Brain microvascular endothelial cell (primary cell): ENCODE measurements at places on chromosomes 1 and 21.

DNA sequence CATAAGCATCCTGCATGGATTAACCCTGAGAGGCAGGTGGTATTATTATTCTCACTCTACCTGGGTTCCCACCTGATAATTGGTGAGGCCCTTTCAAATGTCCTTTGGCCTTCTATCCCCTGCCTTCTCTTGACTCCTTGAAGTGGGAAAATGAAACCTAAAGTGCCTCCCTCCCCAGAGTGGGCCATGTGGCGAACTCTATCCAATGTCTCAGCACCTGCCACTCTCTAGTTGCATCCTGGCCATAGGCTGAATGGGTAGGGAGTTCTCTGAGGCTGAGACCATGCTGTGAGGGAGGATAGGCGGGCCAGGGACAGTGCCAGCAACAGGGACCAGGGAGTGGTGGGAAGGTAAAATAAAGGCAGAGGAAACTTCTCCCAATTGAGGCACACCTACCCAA is 35.3 kb downstream of the ELF3 start:
- no peak for DNase-seq

DNA sequence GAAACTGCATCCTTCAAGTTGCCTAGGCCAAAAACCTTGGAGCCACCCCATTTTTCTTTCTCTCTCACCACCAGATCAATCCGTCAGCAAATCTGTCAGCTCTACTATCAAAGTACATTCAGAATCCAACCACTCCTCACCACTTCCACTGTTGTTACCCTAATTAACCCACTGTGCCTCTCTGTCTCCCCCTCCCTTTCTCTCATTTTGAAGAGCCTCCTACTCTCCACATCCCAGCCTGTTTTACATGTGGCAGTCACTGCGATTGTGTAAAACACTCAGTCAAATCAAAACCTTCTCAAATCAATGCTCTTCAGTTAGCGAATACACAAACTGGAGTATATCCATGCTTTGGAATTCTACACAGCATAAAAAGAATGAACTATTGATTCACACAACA is 33.1 kb downstream of the ZNF684 start:
- DNase-seq = no peak

DNA sequence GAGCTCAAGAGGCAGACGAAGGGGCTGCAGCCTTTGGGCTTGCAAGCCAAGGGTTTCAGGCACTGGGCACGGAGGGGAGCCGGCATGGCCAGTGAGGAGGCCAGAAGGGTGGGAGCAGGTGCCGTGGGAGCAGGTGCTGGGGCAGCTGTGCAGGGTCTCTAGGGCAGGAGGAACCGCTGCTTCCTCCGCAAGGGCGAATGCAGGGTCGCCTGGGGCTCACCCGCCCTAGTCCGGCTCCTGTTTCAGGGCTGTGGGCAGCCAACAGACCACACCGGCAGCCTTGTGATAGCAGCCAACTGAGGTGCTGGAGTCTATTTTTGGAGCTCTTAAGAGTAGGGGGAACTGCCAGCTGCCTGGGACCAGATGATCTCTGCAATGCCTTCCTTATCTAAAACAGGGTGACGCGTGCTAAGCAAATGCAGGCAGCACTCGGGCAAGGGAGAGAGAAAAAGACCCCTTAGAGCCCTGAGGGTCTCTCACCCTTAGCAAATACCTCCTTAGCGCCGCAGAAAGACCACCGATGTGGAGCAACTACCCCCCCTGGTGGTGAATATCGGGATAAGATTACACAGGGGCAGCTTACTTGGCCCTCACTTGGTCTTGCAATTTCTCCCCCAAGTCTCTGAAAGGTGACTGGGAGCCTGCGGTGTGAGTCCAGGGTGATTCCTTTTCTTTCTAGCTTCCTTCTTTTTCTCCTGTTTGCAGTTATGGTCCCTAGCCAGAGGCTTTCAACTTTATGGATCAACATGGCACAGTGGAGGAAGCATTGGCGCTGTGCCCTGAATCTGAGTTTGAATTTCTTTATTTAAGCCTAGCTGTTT is 20.7 kb upstream of the MAPKAPK2 start:
- peak; percentile 44 for DNase-seq

- peak; percentile 36 for DNase-seq
These were observed 13.9 kb downstream of the NT5C1A start for GRCh38 chr1:39657923-39658485.

DNA sequence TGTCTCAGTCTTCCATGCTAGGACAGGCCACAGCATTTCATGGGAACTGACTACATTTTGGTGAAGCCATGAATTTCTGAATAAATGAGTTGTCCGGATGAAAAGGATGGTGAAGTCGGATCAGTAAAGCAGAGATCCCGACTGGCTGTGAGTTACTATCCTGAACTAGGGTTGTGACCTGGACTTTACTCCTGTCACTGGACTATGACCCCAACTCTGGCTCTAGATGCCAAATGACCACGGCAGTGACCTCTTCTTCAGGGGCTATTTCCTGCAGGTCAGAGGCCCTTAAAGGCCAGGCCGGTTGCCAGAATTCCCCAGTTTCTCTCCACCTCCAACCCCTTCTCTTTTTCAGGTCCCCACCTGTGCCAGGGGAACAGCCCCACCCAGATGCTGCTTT is 1.7 kb upstream of the NECTIN4 start:
- DNase-seq = no peak

GRCh38 chr1:31413405-31414001 is 490 bp downstream of the SERINC2 start:
- DNase-seq = peak; percentile 10

- no peak for DNase-seq
These were observed 6.6 kb downstream of the CSF1 start for GRCh38 chr1:109917051-109917767.

- no peak for DNase-seq
These were observed 184.4 kb downstream of the COQ8A start for GRCh38 chr1:227124473-227124872.

DNA sequence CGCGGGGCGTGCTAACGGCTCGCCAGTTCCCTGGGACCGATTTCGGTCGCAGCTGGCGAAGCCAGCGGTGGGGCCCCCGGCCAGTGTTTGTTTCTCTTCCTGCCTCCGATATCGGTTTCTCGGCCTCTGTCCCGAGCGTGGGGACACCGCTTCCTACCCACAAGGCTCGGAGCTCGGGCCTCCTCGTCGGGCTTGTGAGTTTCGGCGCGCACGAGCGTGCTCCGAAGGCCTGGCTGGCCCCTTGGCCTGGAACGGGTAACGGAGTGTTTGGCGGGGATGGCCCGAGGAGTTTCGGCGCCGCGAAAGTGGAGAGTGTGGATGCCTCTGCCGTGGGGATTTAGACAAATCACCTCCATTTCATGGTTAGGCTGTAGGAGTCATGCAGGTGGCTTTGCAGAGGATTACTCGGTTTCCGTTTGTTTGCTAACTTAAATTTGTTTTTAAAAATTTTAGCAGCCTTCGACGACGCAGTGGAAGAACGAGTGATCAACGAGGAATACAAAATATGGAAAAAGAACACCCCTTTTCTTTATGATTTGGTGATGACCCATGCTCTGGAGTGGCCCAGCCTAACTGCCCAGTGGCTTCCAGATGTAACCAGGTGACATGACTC is 559 bp downstream of the RBBP4 start:
- no peak for DNase-seq

DNA sequence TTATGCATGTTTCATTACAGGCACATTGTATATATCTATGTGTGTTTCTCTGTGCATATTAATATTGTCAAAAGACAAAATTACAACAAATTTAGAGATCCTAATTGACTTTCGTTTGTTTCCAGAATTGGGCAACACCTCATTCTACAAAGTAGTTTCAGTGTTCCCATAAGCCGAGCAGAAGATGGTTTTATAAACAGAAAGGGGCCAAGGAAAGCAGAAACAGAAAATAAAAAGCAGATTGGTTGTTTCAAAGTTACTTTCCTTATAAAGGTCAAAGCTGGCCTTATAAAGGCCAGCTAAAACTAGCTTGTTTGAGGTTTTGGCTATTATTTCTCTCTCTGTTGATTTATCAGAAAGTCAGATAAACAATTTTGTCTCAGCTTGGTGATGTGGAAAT is 116.2 kb upstream of the FGGY start:
- no peak for DNase-seq

- no peak for DNase-seq
These were observed 47.2 kb upstream of the PAX7 start for GRCh38 chr1:18583326-18583941.

- no peak for DNase-seq
These were observed 8.9 kb upstream of the CD55 start for GRCh38 chr1:207312604-207312920.

GRCh38 chr1:182473556-182473955 is 23.6 kb downstream of the RGSL1 start:
- no peak for DNase-seq

- peak; percentile 38 for DNase-seq
These were observed 23.6 kb upstream of the PKP1 start for GRCh38 chr1:201259476-201260235.

GRCh38 chr1:150560576-150561253 is 11.5 kb downstream of the ADAMTSL4 start:
- DNase-seq = peak; percentile 74

DNA sequence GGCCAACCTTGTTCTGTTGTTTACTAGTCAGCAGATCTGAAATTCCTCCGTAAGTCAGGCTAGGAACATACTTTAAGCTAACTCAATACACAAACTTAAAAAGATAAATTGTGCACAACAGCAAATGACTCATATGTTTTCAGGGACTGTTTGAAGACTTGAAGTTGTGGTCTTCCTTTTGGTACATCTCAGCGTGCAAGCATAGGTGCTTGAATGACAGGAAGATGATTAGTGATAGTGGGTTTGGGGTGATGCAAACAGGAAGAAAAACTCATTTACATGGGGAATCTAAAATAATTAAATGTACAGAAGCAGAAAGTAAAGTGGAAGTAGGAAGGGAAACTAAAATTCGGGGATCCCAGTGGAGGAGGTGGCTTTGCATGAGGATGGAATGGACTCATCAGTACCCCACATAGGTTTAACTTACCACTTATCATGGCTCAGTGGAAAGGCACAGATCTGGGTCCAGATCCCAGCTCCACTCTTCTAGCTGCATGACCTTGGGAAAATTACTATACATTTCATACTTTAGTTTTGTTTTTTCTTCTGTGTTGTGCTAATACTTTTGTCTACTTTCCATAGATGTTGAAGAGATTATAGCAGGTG is 122.3 kb downstream of the XCL2 start:
- no peak for DNase-seq

DNA sequence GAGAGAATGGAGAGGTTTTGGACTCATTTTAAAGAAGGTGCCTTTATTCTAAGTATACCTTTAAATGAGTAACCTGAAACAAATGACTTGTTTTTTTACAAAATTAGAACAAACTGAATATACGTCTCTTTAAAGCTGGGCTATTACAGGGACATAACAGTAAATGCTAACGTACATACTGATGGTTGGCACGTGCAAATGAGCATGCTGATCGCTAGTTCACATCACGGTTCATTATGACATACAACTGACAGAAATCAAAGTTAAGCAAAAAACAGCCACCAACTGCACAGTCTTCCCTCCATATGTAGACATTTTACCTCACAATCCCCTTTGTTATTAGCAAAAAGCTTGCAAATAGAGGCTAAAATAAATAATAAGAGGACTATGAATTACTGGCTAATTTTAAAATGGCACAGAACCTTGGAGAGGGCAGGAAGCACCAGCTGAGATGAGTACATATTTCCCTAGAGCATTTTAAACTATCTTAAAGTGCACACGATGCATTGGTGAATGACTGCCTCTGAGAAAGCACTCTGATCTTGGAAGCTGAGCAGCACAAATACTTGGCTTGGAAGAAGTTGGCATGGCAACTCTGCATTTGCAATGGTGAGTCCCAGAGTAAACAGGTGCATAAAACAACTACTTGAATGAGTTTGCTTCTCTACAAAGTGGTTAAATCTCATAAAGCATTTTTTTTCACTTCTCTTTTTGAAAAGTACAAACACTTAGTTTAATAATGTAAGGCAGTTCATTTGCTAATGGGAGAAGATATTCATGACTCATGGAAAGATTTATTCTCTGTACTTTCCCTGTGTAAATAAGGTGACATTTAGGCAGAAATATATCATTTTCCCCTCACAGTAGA is 204.7 kb downstream of the LHX8 start:
- no peak for DNase-seq

DNA sequence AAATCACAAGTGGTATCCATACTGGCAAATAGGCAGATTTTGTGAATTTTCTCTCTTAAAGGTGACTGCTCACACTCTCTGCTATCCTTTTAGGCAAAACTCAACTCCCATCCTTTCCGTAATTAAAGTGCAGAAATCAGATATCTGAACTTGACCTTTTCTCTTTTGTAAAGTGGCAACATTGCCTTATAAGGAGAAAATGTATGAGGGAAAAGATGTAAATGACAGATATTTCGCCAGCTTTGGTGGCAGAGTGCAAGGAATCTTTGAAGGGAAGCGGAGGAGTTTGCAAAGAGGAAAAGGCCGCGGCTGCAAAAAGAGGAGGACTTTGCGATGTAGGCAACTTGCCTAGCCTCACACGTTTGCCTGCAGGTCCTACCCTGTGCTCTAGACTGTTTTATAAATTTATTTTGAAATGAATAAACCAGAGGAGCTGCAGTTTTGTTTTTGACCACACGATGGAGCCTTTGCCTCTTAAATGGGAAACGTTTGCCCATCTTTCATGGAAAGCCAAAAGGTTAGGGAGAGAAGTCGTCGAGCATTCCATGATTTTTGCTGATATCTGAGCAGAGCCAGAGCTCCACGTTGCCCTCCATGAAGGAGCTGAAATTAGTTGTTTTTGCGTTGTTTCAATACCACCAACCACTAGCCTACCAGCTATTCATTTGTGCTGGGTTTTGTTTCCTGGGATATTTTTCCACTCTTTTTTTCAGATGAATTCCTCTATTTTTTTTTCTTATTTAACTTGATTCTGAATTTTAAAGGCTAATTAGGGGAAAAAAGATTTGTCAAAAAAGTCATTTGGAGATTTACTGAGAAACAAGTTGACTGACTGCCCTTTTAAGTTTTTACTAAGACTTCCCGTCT is 242.3 kb downstream of the LMX1A start:
- DNase-seq = peak; percentile 52

DNA sequence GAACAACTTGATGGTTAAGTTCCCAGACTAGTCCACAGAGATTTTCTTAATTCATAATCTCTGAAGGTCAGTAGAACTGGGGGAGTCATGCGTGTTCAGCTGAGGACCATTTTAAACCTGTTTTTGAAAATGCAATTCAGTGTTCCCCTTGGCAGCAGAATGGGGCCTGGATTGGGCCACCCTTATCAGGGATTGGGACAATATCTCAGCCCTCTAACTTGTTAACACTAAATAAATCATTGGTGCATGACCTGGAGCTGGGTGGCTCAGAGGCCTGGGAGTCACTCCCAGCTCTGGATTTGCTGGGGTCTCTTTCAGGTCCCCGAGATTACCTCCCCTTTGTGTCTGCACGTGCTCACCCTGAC is 55.3 kb downstream of the MRPS6 start:
- no peak for DNase-seq

DNA sequence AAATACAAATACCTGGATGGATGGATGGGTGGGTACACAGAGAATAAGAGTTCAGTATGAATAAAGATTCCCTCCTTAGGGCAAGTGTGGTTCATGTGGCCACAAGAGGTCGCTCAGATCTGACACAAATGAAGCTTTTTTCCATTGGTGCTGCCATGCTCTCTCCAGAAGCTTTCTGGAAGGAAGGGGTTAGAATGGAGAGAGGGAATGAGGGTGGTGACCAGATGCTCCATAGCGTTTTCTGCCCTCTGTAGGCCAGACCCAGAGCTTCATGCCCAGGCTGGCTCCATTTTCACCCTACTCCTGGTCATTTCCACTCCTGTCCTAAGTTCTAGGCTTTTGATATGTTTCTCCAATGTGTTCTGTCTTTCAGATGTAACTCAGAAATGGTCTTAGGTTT is 3.3 kb upstream of the FCRL6 start:
- DNase-seq = peak; percentile 71
